ENCODE measurements at places on chromosomes 11 and 22.
A peak's percentile ranks its signal among the peaks of the same experiment; 100 is the strongest.

DNA sequence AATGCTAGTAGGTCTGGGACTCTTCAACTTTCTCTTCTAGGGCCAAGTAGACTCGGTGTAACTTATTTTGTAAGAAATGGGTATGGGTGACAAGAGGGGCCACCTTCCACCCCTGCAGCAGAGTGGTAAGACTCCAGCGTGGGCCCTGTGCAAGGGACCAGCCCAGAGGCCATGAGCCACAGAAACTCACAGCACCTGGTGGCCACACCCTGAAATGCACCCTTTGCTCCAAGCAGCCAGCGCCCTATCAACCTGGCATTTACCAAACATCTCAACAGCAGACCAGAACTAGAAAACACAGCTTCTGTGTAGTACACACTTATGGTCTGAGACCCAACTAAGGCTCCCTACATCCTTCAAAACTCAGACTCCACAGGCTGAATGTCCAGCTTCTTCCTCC lies 5.7 kb downstream of the CDCA5 start:
- DNase-seq = peak; percentile 45

GRCh38 chr11:104049116-104049515 lies 12.7 kb downstream of the DDI1 start:
- no peak for DNase-seq

- no peak for DNase-seq
Measured at GRCh38 chr11:124791626-124792341, 8.4 kb downstream of the MSANTD2 start.

DNA sequence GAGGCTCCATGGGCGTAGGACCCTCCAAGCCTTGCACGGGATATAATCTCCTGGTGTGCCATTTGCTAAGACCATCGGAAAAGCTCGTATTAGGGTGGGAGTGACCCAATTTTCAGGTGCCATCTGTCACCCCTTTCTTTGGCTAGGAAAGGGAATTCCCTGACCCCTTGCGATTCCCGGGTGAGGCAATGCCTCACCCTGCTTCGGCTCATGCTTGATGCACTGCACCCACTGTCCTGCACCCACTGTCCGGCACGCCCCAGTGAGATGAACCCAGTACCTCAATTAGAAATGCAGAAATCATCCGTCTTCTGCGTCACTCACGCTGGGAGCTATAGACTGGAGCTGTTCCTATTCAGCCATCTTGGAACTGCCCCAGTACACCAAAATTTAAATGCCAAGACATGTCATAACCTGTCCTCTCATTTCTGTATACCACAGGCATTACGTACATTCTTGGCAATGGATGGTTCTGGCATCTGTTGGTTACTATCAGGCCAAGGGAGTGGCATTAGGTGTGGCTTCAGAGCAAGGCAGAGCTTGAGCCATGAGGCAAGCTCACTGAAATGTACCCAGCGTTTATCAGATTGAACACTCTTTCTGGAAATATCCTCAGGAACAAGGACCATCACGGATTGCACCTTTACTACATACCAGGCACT lies 95.4 kb upstream of the GALNT18 start:
- no peak for DNase-seq

DNA sequence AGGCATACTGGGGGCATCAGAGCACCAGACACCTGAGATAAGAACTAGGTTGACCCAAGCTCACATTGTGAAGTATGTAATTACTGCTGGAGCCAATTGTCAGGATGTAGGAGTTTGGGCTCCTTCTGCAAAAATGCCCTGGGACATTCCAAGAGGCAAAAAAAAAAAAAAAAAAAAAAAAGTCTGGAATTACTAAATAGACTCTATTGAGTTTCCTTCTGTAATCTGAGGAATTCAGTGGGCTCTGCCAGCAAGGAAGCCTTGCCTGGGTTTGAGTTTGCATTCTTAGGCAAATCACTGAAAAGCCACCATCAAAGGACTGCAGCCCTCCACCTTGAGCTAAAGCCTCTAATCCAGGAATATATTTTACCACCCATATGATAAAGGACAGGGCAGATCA lies 8.0 kb upstream of the CAVIN3 start:
- no peak for DNase-seq

DNA sequence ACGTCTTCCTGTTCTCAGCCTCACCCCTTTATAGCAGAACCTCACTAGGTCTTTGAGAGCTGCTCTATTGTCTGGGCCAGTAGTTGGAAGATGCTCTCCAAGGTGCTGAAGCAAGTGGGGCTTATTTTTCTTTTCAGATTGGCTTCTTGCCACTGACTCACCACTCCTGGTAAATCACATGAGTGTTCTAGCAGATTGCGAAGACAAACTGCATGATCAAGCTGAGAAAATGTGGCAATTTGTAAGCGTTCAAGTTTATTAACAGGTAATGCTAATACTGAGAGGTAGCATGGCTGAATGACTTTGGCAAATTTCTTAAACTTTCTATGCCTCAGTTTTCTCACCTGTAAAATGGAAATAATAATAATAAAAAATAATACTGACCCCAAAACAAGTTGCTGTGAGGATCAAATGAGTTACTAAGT lies 59.2 kb downstream of the CACNG2 start:
- DNase-seq = no peak

- no peak for DNase-seq
Measured at GRCh38 chr22:37176464-37177061, 11.5 kb downstream of the C1QTNF6 start.

GRCh38 chr22:46103664-46104063 lies 46.7 kb upstream of the PPARA start:
- no peak for DNase-seq

- DNase-seq = no peak
Measured at GRCh38 chr22:43481568-43482317, 69.9 kb downstream of the MPPED1 start.

- DNase-seq = no peak
Measured at GRCh38 chr11:39668640-39669039, 1790.8 kb downstream of the LRRC4C start.

- DNase-seq = no peak
Measured at GRCh38 chr22:27270818-27271510, 530.6 kb downstream of the MN1 start.

- DNase-seq = no peak
Measured at GRCh38 chr11:78351193-78351592, 66.4 kb downstream of the GAB2 start.

DNA sequence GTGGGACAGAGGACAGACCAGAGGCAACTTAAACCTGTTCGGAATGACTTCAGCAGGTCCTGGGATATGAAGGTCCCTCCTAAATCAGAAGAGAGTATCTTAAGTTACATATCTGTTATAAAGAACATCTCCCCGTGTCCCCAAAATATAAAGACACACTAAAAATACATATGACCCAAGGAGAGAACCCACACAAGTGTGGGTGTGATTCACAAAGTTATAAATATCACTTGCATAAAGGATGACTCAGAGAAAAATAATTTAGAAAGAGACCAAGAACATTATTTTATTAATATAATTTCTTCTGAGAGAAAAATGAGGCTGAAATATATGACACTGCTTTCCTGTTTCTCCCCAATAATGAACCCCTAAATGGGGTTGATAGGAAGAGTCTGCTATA lies 14.2 kb downstream of the OR5B21 start:
- no peak for DNase-seq

DNA sequence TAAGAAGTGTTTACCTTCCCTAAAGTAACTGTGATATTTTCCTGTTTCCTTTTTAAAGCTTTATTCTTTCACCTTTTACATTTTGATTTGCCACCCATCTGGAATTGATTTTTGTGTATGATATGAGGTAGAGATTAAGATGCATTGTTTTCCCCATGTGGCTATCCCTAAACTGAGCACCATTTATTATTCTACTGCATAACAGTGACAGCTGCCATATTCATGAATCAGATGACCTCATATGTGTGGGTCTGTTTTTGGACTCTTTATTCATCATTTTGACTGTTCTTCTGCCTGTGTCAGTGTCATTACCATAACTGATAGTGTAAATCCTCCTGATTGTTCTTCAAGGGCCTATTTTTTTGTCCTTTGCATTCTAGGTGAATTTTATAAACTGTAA lies 50.8 kb downstream of the HIPK3 start:
- DNase-seq = no peak

DNA sequence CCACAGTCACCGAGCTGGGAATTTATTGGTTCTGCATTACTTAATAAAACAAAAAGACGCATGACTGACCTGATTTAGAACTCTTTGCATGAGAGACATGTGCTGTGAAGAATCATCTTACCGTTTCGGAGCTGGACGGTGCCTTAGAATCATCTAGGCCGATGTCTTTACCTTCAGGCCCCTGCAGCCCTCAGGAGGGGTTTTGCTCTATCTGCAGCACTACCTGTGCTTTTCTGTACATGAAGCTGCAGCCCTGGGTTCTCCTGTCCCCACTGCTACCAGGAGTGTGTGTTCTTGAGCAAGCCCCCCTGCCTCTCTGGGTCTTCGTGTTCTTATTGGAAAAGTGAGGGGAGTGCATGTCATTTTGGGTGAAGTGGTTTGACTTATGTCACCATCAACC lies 94.0 kb upstream of the OR4B1 start:
- DNase-seq = no peak

- DNase-seq = no peak
Measured at GRCh38 chr22:42993651-42994275, 21.2 kb downstream of the PACSIN2 start.

DNA sequence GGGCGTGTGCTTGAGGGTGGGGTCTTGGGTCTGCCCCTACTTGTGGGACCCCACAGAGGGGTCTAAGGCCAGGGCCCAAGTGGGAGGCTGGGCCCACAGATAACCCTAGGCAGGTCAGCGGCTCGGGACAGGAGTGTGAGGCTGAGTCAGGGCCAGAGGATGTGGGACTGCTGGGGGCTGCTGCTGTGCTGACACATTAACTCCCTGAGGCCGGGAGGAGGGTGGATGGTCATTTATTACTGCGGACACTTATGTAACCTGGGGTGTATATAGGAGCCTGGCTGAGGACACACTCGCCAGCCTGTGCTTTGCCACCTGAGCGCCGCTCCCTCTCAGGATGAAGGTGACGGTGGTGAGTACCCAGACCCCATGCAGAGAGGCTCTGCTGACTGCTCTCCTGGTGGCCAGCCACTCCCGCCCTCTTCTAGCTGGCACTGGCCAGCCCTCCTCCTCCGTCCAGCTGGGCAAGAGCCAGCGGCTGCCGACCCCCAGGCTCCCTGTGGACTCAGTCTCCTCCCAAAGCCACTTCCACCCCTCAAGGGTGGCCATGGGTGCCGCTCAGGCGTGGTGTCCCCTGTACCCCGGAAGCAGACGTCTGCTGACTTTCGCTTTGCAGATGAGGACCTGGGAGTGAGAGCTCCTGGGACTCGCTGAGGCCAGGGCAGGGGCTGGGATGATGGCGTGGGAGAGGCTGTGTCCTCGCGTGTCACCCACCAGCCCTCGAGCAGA lies at the start of gene MIOX:
TSS of gene MIOX (plus strand) at position 299 of the 729 bp plus-strand sequence. CDS start at position 338, 39 bp downstream.
- DNase-seq = no peak

DNA sequence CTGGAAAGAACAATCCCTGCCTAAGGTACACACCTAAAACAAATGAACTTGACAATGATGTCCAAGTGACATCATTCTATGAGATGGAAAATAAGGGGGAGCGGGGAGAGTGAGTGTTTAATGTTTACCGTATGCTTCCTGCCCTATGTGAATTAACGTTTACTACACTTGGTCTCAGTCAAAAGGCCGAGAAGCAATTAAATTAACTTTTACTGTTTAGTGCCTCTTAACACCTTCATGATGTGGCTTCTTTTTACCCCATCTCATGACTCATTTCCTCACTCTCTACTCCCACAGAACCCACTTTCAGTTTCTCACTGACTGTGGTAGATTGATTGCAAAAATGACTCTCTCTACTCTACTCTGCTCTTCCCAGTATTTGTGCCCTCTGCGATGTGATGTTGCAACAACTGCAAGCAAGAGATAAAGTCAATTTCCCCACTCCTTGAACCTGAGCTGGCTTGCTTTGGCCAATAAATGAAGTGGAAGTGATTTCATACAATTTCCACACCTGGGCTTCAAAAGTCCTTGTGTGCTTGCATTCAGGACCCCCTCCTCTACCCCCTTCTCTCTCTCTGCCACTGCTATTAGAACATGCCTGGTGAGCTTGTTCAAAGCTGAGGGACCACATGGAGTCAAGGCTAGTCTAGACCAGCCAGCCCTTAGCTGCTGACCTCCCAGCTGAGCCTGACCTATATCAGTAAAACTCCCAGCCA lies 11.6 kb upstream of the ALKBH3 start:
- no peak for DNase-seq

GRCh38 chr11:29713831-29714320 lies 303.0 kb downstream of the KCNA4 start:
- no peak for DNase-seq

GRCh38 chr11:95337972-95338429 lies 107.0 kb upstream of the SESN3 start:
- no peak for DNase-seq

- DNase-seq = no peak
Measured at GRCh38 chr22:31603574-31603973, 58.4 kb downstream of the PISD start.

DNA sequence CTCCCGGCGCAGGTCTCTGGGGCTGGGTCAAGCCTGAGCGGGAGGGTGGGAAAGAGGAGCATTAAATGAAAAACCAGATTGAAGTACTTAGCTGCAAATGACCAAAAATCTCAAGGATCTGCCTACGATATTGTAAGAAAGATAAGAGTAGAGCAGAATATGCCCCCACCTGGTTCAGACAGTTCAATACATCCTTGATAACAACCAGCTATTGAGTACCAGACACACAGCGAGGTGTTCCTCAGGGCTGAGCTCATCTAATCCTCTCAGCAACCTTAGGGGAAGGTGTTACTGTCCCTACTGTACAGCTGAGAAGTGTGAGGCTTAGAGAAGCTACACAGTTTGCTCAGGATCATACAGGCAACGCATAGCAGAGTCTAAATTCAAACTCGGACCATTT lies 27.4 kb upstream of the HMGXB4 start:
- no peak for DNase-seq

DNA sequence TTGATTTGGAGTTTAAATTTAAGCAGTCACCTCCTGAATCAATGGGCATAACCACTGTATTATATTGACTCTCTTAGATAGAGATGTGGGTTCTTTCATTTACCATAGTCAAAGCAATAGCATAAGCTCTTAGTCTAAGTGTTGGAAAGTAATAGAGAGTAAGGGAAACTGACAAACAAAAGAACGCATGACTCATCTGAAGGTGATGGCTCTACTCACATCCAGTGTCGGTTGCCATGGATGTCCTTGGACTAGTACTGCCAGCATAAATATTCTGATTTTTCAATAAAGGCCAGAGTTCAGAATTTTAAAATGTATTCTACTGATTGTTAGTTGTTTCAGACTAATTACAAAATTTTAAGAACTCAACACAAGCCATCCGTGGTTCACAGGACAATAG lies 444.9 kb upstream of the DDI1 start:
- DNase-seq = no peak

GRCh38 chr11:2669634-2670469 lies 29.9 kb downstream of the KCNQ1OT1 start:
- no peak for DNase-seq

DNA sequence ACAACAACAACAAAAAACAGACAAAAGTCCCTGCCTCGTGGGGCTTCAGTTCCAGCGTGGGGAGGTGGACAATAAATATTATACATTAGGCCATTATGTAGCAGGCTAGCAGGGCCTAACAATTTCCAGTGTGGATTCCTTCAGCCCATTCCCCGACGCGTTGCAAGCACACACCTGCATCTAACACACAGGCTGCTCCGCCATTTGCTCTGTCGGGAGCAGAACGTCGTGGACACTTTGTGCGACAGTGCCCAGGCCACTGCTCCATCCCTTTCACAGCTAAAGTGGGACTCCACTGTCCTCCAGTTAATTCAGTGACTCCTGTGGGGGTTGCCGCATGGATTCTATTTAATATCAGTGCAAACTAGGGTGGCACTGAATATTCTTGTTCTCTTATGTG lies 10.9 kb upstream of the FGF3 start:
- DNase-seq = no peak
